ENCODE measurements at places on chromosomes 1 and 21. TPM values are rescaled to one million over a fixed set of nuclear protein-coding genes. Genes with fewer than 3 reads are reported as not detected.

The AMY1B gene
- total RNA-seq, result not detected

The SPATA21 gene
- total RNA-seq, result not detected

The CR1L gene
- total RNA-seq, result not detected

The TESK2 gene
- total RNA-seq, result 1.2 TPM

All from endothelial cell of coronary artery (primary cell).